ENCODE measurements at places on chromosomes 11 and 22.

DNA sequence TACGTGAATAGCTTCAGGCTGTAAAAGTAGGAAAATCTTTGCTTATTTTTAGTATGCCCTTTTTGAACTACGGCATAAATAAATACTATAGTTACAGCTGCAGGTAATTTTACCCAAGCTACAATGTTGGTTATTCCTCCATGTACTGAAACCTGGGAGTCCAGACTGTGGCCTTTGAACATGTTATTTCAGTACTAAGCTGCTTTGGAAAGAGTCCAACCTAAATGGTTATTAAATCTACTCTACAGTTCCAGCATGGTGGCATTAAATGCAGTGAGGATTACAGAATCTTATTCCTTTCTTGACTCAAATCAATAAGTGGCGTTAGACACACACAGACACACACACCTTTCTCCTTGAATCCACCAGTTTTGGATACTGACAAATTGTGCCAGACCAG lies 165.1 kb downstream of the MSANTD4 start:
- DNase-seq = no peak

- no peak for DNase-seq
Measured at GRCh38 chr22:28934026-28934425, 50.7 kb downstream of the ZNRF3 start.

DNA sequence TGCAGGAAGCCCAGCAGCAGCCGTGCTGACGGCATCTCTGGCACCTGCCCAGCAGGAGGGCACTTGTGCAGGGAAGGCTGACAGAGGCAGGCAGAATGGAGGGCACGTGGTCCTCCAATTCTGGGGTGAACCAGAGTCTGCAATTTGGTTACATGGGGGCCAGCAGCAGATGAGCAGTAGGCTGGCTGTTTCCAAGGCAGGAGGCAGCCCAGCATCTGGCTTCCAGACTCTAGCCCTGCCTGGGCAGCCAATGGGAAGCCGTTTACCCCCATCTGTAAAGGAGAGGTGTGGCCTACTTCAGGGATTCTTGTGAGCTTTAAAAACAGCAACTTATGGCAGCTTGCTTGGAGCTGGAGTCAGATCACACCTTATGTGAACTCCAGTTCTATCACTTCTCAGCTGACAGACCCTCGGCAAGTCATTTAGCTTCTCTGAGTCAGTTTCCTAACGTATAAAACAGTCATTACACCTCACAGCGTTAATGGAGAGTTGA lies 27.9 kb upstream of the RASL10A start:
- no peak for DNase-seq

- no peak for DNase-seq
Measured at GRCh38 chr22:38482662-38483308, 14.9 kb downstream of the KDELR3 start.

GRCh38 chr11:8683115-8683807 lies 669 bp downstream of the RPL27A start:
- DNase-seq = peak; percentile 12

- DNase-seq = no peak
Measured at GRCh38 chr11:78943154-78943553, 368.5 kb upstream of the NARS2 start.

GRCh38 chr22:44543781-44544477 lies 45.9 kb upstream of the RTL6 start:
- no peak for DNase-seq

DNA sequence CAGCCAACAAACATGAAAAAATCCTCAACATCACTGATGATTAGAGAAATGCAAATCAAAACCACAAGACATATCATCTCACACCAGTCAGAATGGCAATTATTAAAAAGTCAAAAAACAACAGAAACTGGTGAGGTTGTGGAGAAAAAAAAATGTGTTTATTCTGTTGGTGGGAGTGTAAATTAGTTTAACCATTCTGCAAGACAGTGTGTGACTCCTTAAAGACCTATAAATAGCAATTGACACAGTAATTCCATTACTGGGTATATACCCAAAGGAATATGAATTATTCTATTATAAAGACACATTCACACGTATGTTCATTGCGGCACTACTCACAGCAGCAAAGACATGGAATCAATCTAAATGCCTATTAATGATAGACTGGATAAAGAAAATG lies 427.3 kb upstream of the CHORDC1 start:
- no peak for DNase-seq

DNA sequence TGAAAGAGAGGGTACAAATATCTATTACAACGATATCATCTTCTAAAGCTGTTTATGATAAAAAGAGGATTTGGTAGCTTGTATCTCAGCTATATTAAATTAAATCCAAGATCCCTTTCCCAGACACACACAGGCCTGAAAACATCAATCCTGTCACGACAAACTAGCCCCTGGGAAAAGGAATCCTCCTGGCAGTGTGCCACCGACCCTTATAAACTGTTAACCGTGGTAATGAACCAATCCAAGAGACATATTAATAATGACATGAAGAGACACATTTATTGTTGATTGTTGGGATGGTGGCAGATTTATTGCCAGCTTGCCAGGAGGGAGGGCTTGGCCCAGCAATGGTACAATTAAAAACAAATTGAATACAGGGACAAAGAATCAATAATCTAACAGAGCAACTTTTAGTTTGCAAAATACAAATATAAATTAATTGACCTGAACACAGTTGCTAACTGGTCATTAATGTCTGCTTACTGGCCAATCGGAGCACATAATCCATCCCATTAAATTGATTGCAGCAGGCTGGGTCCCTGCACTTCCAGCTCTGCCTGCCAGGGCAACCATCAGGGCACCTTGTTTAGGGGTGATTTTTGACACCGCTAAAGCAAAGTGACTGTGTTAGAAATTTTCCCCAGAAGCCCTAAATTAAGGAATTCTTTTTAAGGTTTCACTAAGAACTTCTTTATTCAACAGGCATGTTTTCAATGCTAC lies 887.6 kb downstream of the OPCML start:
- no peak for DNase-seq

- no peak for DNase-seq
Measured at GRCh38 chr11:3022982-3023381, 30.9 kb upstream of the NAP1L4 start.

- DNase-seq = no peak
Measured at GRCh38 chr11:83611600-83611999, 325.4 kb upstream of the CCDC90B start.

GRCh38 chr11:57405271-57405860 lies 14.9 kb upstream of the PRG2 start:
- no peak for DNase-seq

- DNase-seq = peak; percentile 28
Measured at GRCh38 chr11:2867722-2868505, 17.7 kb downstream of the CDKN1C start.

DNA sequence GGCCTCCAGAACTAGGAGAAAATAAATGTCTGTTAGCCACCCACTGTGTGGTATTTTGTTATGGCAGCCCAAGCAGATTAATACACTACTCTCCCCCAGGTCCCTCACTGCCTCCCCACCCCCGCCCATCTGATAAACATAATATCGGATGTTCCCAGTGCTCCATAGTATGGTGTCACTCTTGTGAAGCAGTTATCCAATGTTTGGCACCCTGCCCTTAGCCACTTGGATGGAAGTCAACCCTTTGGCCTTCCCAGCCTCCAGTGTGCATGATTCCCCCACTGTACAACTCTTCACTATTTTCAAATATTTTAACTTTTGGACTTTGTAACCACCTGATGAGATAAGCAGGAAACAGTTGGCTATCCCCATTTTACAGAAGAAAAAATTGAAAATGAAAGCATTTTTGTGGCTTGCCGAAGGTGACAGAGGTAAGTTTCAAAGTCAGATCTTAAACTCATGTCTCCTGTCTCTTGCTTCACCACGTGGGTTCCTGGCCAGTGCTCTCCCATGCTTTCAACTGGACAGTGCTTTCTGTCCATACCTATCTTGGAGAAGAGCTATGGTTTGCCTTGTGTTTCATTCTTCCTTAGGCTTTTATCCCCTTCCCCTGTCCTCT lies 53.2 kb downstream of the ALX4 start:
- DNase-seq = no peak

DNA sequence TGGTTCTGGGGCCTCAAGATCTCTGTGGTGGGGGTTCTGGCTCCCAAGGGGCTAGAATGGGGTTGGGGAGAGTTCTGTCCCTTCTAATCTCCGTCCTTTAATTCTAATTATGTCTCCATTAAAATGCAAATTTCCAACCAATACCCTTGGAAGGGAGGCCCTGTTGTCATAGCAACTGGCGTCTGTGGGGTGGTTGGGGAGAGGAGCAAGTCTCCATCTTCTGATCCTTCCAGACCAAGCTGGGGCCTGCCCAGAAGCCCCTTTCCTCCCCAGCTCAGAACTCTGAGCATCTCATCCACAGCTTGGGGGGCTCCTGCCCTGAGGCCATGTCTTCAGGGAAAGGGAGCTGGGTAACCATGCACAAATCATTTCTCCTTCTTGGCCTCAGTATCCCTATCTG lies 5.4 kb upstream of the RPS19BP1 start:
- DNase-seq = no peak

DNA sequence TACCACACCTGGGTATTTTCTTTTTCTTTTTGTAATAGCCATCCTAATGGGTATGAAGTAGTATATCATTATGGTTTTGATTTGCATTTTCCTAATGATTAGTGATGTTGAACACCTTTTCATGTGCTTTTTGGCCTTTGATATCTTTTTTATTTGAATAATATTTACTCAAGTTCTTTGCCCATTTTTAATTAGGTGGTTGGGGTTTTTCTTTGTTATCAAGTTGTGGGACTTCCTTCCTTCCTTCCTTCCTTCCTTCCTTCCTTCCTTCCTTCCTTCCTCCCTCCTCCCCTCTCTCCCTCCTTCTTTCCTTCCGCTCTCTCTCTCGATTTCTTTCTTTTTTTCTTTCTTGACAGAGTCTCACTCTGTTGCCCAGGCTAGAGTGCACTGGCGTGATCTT lies 75.0 kb upstream of the PDGFD start:
- no peak for DNase-seq

DNA sequence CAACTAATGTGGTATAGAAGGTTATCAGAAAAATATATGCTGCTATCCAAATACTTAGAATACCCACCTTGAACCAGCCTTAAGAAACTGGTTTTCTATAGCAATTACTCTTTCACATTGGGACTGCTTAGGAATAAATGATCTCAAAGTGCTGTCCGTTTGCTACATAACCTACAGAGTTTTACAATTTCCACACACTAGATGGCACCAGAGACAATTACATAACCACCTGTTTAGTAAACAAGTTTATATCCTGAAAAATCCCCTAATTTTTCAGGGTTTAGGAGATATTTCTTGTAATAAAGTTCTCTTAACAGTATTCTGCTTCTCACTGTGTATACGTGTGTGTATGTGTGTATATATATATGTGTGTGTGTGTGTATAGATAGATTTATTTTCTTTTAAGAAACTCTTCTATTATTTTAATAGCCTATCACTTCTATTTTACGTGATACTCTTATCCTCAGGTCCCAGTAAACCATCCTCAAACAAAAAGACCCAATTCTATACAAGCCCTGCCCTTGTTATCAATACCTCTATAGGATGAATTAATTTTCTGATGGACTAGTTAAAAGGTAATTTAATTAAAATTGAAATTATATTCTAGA lies 6.7 kb upstream of the OR5I1 start:
- peak; percentile 3 for DNase-seq

DNA sequence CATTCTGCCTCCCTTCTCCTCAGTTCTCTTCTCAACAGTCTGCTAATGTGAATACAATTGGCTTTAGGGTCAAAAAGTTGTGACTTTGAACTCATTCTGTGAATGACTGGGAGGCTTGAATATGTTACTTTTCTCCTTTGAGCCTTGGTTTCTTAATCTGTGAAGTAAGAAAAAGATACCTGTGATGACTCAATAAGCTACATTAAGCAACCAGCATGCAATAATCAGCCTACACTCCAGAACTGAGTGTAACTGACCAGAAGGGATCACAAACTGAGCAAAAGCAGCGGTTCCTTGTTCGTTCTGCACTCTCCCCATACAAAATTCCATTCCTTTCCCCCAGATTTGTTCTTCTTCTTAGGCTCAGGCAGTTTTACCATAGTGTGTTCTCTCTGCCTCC lies 23.4 kb downstream of the ZNF202 start:
- DNase-seq = no peak

DNA sequence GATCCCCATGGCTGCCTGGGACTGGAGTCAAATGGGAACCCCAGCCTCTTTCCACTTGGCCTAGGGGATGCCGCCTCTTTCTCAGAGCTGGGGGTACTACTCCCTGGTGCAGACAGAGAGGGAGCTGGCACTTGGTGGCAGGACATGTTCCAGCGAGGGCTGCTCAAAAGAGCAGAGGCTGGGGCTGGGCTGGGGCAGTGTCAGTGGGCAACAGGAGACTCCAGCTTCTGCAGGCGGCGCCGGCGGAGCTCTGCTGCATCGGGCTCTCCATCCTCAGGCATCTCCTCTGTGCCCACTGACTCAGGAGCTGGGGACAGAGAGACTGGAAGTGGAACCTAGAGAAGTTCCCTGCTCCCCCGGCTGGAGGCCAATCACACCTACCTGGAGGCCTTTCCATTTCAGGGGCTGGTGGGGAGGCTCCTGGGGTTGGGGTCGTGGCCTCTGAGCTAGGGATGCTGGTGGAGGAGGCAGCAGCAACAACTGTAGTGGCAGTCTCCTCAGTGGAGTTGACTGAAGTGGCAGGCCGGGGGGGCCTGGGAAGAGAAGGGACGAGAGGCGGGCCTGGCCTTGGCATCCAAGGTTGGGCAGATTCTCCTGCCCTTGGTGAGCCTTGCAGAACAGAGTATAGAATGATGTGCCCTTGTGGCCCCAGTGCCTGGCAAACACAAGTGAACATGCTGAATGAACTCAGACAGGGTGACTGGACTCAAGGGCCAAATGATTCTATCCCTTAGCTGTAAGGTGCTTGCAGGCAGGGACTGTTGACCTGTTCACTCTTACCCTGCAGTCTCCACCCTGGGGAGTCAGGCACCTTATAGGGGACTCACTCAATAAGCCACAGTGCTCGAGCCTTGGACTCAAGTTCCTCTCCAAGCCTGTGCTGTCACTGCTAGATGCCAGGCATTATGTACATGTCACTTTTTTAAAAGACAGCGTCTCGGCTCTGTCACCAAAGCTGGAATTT lies 5.9 kb downstream of the SYVN1 start:
- no peak for DNase-seq

GRCh38 chr11:33067294-33067693 lies 27.9 kb downstream of the TCP11L1 start:
- DNase-seq = no peak

DNA sequence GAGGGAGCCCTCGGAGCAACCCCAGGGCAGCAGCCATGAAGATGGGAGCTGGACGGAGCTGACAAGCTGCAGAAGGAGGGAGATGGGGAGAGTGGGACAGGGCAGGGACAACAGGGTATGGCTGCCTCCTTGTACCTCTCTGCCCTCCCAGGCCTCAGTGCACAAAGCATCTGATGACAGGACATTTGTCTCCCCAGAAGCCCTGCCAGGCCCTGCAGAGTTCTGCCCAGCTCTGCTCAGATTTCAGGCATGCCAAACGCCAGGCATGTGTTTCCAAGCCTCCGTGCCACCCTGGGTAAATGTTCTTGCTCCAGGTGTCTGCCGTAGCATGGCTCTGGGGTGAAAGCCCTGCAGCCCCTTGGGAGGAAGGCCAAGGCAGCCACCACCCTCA lies 1.1 kb upstream of the IFITM10 start:
- DNase-seq = no peak

All from hematopoietic multipotent progenitor cell treated with erythropoietin and hydrocortisone succinate and interleukin-3 and kit ligand, for 15 days (in vitro differentiated cells).